Naive thymus-derived CD8-positive, alpha-beta T cell (primary cell): ENCODE measurements at places on chromosomes 4 and X.

- peaks cover 23% of the 10 kb centered on the region for H3K4me1 ChIP-seq
- H3K27ac ChIP-seq = no peak overlapping the region
- H3K4me3 ChIP-seq = no peak overlapping the region
- H3K36me3 ChIP-seq = no peaks in the 10 kb centered on the region
- DNase-seq = no peak
- no peaks in the 10 kb centered on the region for H3K27me3 ChIP-seq
These were observed 107.7 kb downstream of the PPP3CA start for GRCh38 chr4:101239665-101240064.

GRCh38 chr4:109729117-109729717, 653 bp downstream of the PLA2G12A start:
- H3K36me3 ChIP-seq = peaks cover 7% of the 10 kb centered on the region
- no peak for DNase-seq
- H3K4me1 ChIP-seq = peaks cover 19% of the 10 kb centered on the region
- H3K27ac ChIP-seq = peak overlapping the region; percentile 92

- H3K36me3 ChIP-seq = no peaks in the 10 kb centered on the region
- no peak overlapping the region for H3K27ac ChIP-seq
- H3K4me3 ChIP-seq = no peak overlapping the region
- no peaks in the 10 kb centered on the region for H3K27me3 ChIP-seq
These were observed 3.2 kb upstream of the MAGEB2 start for GRCh38 chrX:30212172-30212571.

DNA sequence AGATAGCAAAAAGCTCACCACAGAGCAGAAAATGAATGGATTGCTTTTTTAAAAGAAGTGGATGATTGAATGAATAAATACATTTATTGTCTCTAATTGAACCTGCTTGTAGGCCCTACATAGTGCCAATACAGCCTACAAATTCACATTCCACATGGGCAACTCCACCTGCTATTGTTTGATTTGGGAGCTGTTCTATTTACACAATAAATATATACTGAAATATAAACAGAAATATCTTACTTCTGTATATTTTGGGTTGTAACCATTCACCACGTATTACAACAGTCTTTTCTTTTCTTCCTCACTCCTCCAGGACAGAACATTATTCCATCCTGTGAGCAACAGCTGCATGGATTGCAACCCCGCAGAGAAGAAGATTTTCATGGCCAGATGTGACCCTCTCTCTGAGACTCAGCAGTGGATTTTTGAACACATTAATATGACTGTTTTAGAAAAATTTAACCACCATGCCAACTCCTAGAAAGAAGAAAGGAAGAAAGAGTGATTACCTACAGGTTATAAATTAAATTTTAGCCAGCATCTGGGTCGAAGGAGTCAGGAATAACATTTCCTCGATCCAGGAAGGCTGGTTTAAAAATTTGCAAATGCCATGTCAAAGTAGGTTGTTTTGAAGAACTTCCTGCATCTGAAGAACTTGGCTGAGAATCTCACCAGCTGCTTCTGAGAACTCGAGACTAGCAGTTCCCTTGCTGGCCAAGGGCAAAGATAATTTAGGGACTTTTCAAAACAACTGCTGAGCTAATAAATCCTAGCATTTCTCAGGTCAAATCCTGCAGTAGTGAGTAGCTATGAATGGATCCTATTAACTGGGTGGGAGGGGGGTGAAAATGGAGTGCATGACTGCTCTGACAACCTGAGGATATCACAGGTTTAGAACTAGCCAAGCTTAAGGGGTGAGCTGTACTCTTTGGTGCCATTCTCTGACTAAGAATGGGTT, 128.7 kb upstream of the GALNT7 start:
- H3K4me3 ChIP-seq = no peak overlapping the region
- peaks cover 22% of the 10 kb centered on the region for H3K27me3 ChIP-seq
- no peaks in the 10 kb centered on the region for H3K4me1 ChIP-seq
- no peak for DNase-seq
